ENCODE measurements at places on chromosomes 2 and 18. TPM values are rescaled to one million over a fixed set of nuclear protein-coding genes. Genes with fewer than 3 reads are reported as not detected.
A peak's percentile ranks its signal among the peaks of the same experiment; 100 is the strongest.

DNA sequence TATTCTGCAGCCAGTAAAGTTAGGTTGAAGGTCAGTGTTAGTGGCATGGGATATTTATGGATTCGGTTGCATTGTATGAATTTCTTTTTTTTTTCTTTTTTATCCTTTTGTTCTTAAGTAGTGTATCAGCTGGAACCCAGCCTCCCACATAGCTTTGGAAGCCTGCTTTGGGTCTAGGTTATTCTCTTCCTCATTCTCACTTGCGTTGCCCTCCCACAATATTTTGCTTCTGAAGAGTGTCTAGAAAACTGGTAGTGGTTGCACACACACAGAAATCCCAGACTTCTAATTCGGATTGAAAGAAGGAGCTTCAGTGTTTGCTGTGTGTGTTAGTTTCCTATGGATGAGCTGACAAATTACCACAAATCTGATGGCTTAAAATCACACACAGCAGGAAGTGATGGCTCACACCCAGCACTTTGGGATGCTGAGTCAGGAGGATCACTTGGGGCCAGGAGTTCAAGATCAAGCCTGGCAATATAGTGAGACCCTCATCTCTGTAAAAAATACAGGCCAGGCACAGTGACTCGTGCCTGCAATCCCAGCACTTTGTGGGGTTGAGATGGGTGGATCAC lies 104.8 kb downstream of the ARL4C start:
- no peaks in the 10 kb centered on the region for H3K4me1 ChIP-seq
- H3K27me3 ChIP-seq = no peaks in the 10 kb centered on the region
- H3K27ac ChIP-seq = no peak overlapping the region
- DNase-seq = no peak
- H3K4me3 ChIP-seq = no peak overlapping the region

The FAM110C gene
- 6.8 TPM for total RNA-seq

DNA sequence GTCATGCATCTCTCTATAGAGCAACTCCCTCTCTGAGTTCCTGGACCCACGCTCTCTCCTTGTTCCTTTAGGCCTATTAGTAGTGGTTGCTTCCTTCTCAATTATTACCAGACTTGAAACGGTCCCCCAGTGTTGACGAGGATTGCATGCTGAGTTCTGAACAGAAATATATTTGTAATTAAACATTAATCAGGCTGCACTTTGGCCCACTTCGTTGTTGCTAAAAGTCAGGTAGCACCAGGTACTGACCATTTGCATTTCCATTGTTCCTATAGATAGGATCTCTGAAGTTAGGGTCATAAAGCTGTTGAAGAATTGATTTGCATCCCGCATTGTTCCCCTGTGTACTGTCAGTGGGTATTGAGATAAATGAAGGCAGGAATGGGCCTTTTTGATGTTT lies 36.9 kb upstream of the TTR start:
- DNase-seq = no peak
- no peaks in the 10 kb centered on the region for H3K27me3 ChIP-seq

The RBKS gene
- 1.8 TPM for total RNA-seq

GRCh38 chr18:73777356-73778031 lies 370.1 kb downstream of the FBXO15 start:
- H3K27ac ChIP-seq = no peak overlapping the region
- no peaks in the 10 kb centered on the region for H3K27me3 ChIP-seq
- H3K4me3 ChIP-seq = no peak overlapping the region
- no peak for DNase-seq

GRCh38 chr2:206004004-206004693 lies 81.8 kb downstream of the INO80D start:
- H3K4me3 ChIP-seq = no peak overlapping the region
- no peaks in the 10 kb centered on the region for H3K4me1 ChIP-seq
- H3K27me3 ChIP-seq = no peaks in the 10 kb centered on the region
- peak; percentile 52 for DNase-seq
- H3K36me3 ChIP-seq = peaks cover 18% of the 10 kb centered on the region

DNA sequence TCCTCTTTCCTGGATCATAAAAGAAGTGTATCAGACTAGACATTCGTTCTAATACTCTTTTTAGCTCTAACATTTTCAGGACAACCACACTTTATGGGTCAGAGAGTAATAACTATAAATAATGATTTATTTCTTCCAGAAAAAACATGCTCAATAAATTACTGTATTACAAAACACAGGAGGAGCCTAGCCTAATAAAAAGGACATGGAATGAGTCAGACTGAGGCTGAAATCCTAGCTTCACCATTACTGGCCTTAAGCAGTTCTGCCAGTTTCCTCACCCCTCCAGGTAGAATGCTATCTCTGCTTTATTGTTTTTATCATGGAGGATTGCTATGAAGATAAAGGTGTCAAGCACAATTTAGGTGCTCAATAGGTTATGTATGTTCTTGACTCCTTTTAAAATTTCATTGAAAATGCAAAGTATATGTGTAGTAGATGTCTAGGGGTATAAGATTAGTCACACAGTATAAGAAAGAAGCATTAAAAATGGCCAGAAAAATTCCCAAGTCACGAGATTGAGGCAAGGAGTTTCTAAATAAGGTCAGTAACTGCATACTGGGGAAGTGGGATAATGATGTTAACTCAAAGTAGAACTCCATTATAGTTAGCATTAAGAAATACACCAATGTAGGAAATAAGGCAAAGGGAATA lies 105.5 kb upstream of the NEUROD1 start:
- peak overlapping the region; percentile 83 for H3K27ac ChIP-seq
- H3K36me3 ChIP-seq = no peaks in the 10 kb centered on the region
- peak; percentile 90 for DNase-seq
- peaks cover 74% of the 10 kb centered on the region for H3K4me1 ChIP-seq
- no peaks in the 10 kb centered on the region for H3K27me3 ChIP-seq

GRCh38 chr2:2148776-2149175 lies 182.3 kb downstream of the MYT1L start:
- no peaks in the 10 kb centered on the region for H3K4me1 ChIP-seq
- peaks cover 59% of the 10 kb centered on the region for H3K27me3 ChIP-seq
- DNase-seq = no peak
- H3K4me3 ChIP-seq = no peak overlapping the region
- no peak overlapping the region for H3K27ac ChIP-seq

GRCh38 chr2:233037078-233037477 lies 4.6 kb downstream of the NEU2 start:
- DNase-seq = peak; percentile 88
- peak overlapping the region; percentile 71 for H3K27ac ChIP-seq
- no peaks in the 10 kb centered on the region for H3K36me3 ChIP-seq
- H3K4me1 ChIP-seq = peaks cover 53% of the 10 kb centered on the region
- H3K27me3 ChIP-seq = no peaks in the 10 kb centered on the region

- H3K27me3 ChIP-seq = no peaks in the 10 kb centered on the region
- H3K4me1 ChIP-seq = no peaks in the 10 kb centered on the region
- no peak overlapping the region for H3K4me3 ChIP-seq
Observed at GRCh38 chr18:3692691-3693090, 242.7 kb downstream of the TGIF1 start.

The SP140 gene
- 1.7 TPM for total RNA-seq

DNA sequence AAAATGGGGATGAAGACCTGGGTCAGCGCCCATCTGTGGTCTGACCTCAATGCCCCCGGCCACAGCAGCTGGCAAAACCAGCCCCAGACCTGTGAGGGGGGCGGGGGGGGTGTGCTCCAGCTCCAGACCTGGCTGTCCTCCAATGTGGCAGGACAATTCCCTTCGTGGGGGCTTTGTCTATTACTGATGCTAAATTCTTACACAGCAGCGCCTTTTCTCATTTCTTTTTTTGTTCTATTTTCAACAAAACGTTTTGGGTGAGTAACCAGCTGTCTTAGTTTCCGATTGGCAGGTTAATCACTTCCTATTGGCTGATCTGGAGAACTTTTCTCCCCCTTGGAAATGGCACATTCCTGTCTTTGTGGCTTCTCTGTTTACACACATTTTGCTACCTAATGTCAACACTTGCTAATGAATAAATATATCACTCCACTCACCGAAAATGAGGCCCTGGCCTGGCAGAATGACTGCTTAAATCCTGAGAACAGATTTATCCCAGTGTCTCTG lies 4.4 kb downstream of the SMAD7 start:
- H3K27ac ChIP-seq = no peak overlapping the region
- no peaks in the 10 kb centered on the region for H3K27me3 ChIP-seq
- peaks cover 49% of the 10 kb centered on the region for H3K4me1 ChIP-seq

GRCh38 chr2:146820672-146821071 lies 1024.2 kb upstream of the ACVR2A start:
- peak overlapping the region; percentile 49 for H3K27ac ChIP-seq
- peak overlapping the region; percentile 29 for H3K4me3 ChIP-seq
- peak; percentile 82 for DNase-seq
- H3K36me3 ChIP-seq = no peaks in the 10 kb centered on the region
- peaks cover 58% of the 10 kb centered on the region for H3K4me1 ChIP-seq
- no peaks in the 10 kb centered on the region for H3K27me3 ChIP-seq

DNA sequence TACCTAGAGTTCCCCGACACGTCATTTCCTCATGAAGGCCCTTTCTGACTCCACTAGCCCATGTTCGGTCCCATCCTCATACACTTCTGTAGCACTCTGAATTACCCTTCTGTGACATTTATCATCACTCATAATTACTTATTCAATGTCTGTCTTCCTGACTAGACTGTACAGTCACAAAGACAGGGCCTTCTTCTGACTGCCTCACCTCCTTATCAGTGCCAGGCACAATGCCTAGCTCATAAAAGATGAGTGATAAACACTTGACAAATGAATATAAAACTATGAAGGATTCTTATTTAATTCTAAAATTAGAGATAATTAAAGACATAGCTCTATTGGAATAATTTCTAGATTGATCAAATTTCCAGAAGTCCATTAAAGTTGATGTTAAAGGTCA lies 1.4 kb upstream of the UBXN4 start:
- no peak overlapping the region for H3K27ac ChIP-seq
- H3K4me1 ChIP-seq = peaks cover 13% of the 10 kb centered on the region
- H3K36me3 ChIP-seq = no peaks in the 10 kb centered on the region

The PARD3B gene
- total RNA-seq = 3.9 TPM

The MC4R gene
- not detected for total RNA-seq

The RFTN2 gene
- total RNA-seq = 0.07 TPM

GRCh38 chr18:70981400-70982140 lies 692.7 kb downstream of the SOCS6 start:
- no peak overlapping the region for H3K4me3 ChIP-seq
- H3K36me3 ChIP-seq = no peaks in the 10 kb centered on the region
- DNase-seq = no peak
- H3K27me3 ChIP-seq = no peaks in the 10 kb centered on the region
- no peak overlapping the region for H3K27ac ChIP-seq

DNA sequence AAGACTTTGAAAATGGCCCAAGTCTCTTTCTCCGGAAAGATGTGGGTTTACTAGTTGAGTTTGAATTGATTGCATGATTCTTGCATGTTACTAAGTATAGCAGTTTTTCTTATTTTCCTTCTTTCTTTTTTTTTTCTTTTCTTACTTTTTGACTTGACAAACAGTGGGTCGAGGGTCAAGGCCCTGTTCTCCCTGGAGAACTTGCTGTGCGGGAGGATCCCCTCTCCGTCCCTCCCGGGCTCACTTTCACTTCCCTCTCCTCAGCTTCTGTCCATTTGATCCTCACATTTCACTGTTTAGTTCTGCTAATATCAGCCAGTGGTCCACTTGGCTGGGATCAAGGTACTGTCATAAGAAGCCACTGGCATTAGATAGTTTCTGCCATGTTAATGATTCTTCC lies 767.4 kb downstream of the TDRD15 start:
- no peaks in the 10 kb centered on the region for H3K36me3 ChIP-seq
- no peak overlapping the region for H3K27ac ChIP-seq
- no peaks in the 10 kb centered on the region for H3K27me3 ChIP-seq
- H3K4me3 ChIP-seq = no peak overlapping the region
- no peak for DNase-seq

The CRYGC gene
- total RNA-seq = not detected

The REG3A gene
- not detected for total RNA-seq

DNA sequence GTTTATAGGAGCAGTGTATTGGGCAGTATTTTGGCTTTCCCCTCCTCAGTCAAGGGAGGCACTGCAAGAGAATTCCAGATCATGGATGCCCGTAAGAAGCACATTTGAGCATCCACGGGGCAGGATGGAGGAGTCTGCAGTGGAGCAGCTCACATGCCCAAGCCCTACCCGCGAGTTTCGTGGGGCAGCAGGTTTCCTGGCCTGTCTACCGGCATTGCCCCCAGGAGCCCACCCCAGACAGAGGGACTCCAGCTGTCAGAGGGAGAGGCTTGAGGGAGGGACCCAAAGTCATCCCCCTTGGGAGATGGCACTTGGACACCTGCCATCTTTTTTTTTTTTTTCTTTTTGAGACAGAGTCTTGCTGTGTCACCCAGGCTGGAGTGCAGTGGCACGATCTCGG lies 31.3 kb downstream of the TMEM177 start:
- DNase-seq = no peak
- H3K4me1 ChIP-seq = no peaks in the 10 kb centered on the region
- no peak overlapping the region for H3K4me3 ChIP-seq
- H3K27me3 ChIP-seq = no peaks in the 10 kb centered on the region

The SLC66A2 gene
- 52.8 TPM for total RNA-seq

- no peak for DNase-seq
- H3K4me1 ChIP-seq = peaks cover 25% of the 10 kb centered on the region
Observed at GRCh38 chr2:85012431-85012830, 41.5 kb downstream of the KCMF1 start.

DNA sequence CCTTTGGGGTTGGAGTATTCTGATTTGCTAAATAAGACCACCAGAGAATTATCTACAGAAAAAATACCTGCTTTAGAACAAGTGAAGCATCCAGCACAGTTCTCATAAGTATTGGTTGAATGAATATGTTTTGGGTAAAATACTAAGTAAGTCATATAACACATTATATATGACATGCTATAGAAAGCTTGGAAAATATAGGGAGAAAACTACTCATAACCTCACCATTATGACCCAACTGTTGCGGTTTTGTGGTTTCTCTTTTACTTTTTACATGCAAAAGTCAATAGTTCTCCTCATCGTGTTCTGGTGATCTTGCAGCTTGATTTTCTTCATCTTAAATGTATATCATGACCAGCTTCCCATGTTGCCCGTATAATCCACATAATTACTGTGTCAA lies 66.2 kb downstream of the DIPK1C start:
- no peak for DNase-seq
- no peak overlapping the region for H3K4me3 ChIP-seq
- peaks cover 96% of the 10 kb centered on the region for H3K27me3 ChIP-seq
- no peak overlapping the region for H3K27ac ChIP-seq
- no peaks in the 10 kb centered on the region for H3K4me1 ChIP-seq

DNA sequence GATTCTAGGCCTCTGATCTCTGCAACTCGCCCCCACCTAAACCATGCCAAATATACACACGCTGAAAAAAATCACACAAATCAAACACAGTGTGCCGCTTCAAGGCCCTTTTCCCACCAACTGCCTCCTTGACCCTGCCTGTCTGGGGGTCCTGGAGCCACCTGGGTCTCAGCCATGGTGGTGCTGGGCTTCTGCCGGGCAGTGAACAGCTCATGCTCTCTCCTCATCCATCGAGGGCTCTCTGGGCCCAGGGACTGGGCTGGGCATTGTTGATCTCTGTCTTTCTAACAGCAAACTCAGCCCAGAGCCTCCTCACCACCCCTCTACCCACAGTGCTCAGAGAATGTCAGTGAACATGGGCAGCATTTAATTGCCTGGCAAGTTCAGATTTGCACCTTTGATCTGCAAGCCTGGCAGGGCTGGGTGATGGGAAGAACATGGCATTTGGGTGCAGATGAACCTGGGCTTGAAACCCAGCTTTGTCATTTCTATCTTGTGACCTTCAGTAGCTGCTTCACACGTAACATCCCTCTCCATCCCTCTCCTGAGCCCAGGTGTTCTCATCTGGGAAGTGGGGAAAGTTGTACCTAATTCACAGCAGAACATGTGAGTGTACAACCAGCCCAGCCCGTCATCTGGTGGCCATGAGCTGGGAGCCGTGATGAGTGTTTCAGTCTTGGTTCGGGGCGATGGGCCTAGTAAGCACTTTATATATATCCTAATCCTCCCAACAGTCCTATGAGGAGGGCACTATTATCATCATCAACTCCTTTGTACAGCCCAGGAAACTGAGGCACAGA lies 46.1 kb downstream of the SDC1 start:
- no peaks in the 10 kb centered on the region for H3K36me3 ChIP-seq
- no peak for DNase-seq
- H3K27ac ChIP-seq = peak overlapping the region; percentile 68
- no peak overlapping the region for H3K4me3 ChIP-seq
